ENCODE measurements at places on chromosomes 3 and 15.

DNA sequence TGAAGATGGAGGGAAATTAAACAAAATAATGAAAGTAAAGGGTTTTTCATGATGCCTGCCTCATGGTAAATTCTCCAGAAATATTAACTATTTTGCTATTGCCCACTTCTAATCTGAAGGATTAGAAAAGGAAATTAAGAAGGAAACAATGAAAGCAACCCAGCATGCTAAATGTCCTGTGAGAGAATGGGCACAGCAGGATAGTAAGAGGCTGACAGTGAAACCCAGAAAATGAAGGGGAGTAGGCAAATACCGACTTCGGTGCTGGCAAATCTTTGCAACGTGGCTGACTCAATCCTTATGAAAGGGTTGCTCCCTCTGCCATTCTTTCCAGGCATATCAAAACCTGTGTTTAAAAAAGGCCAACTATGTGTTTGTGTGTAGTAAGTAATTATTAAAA, 147.5 kb upstream of the SYNPR start:
- DNase-seq = no peak

GRCh38 chr3:168422843-168423242, 327.1 kb upstream of the GOLIM4 start:
- no peak for DNase-seq

GRCh38 chr3:34396288-34396687, 597.9 kb downstream of the PDCD6IP start:
- DNase-seq = no peak

GRCh38 chr3:191901741-191902140, 440.8 kb downstream of the PYDC2 start:
- DNase-seq = no peak

DNA sequence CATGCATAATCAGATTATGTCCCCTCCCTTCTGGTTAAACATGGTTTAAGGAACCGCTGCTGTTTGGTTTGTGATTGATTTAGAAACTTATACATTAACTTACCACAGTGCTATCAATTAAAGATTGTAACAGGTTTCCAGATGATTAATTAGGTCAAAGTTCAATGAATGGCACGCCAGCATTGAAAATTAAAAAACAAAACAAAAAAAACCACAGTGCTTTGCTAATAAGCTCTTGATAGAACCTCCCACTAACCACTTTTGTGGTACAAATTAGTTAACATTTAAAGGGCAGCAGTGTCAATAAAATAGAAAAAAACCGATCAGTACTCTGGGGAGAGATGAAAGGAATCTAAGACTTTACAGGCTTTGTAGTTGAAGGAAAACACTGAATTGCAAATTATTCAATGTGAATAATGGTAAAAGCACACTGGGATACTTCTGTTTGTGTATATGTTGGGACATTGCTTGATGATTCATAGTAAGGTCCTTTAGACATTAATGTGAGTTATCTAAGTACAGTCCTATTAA, 7.6 kb upstream of the C3orf38 start:
- no peak for DNase-seq

DNA sequence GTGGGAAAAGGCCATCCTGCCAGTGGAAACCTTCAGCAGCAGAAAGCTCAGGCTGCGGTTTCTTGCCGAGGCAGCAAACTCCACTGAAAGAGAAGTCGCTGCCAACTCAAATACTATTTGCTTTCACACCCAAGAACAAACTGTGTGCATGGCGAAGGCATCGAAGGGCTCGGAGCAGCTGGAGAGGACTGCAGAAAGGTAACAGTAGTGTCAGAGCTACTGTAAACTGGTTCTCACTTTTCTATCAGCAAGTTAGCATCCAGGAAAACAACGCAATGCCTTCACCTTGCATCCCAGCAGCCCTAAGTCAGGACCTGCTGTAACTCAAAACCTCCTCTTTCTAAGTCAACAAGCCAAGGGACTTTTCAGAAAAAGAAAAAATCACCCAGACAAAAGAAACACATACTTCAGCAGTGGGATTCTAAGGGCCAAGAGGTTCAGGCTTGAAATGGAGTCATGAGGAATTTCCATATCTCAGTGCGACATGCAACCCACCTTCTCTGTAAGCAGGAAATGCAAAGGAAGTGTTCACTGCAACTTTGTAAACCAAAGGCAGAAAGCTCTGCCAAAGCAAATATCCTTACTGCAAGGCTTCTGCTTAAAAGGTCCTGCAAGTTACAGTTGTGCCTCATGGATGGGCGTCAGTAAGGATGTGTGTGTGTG, 193.5 kb downstream of the FOXP1 start:
- DNase-seq = peak; percentile 46

- DNase-seq = no peak
Measured at GRCh38 chr15:60419753-60420152, 22.0 kb upstream of the ANXA2 start.

GRCh38 chr15:39413558-39413957, 167.3 kb upstream of the THBS1 start:
- DNase-seq = no peak

- DNase-seq = no peak
Measured at GRCh38 chr15:35926007-35926380, 380.0 kb upstream of the DPH6 start.

- no peak for DNase-seq
Measured at GRCh38 chr15:100301910-100302431, 39.8 kb downstream of the ADAMTS17 start.

- DNase-seq = no peak
Measured at GRCh38 chr3:125212509-125213363, at the start of gene SLC12A8. TSS of gene SLC12A8 (minus strand) at chr3:125212748. CDS start at chr3:125211349, 1,399 bp downstream.

GRCh38 chr15:76177491-76178040, 117.8 kb downstream of the TMEM266 start:
- no peak for DNase-seq

GRCh38 chr3:138118612-138119422, 3.4 kb upstream of the DZIP1L start:
- peak; percentile 79 for DNase-seq

- DNase-seq = no peak
Measured at GRCh38 chr3:178875836-178876235, 195.8 kb downstream of the ZMAT3 start.

DNA sequence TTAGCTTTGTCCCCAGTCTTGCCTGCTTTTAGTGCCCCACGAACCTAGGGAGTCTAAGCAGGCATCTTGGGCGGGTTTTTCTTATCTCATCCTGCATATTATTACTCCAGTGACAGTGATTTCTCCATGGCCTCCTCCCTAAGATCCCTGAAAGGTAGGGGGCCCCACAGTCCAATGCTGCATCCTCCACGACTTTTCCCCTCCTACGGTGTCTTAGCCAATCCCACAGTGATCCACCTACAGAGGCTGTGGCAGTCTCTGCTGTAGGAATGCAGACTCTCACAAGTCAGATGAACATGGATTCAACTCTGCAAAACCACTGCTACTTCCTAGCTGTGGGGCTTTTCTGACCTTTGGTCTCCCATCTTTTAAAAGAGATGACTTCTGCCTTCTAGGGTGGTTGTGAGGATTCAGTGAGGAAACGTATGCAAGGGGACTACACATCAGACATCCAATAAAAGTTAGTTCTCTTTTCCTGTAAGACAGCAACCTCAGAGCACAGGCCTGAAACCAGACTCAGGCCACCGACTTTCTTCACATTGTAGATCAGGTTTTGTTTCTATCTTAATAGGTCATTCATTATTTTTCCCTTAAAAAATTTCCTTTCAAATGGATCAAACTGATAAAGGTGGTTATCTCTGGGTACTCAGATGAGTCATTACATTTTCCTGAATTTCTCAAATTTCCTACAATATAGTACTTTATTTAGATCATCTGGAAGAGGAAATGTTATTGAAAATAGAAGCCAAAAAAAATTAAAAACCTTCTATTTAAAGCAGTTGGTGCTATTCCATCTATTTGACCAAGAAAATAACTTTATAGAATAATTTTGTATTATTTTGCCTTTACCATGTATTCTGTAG, 23.2 kb downstream of the ILDR1 start:
- no peak for DNase-seq

DNA sequence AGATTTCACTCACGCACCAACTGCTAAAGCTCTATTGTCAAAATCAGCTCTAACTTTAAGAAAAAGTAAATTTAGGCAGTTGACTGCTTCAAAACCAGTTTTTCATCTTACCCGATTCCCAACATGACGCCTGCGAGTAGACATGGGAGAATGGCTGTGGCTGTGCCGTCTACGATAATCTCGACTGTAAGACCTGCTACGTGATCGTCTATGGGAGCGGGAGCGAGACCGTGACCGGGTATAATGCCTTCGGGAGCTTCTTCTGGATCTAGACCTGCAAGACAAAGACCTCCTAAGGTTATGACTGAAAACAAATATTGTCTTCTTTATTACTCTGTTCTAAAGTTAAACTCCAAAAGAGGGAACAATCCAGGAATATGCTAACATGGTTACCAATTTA, 12.5 kb downstream of the TRA2B start:
- DNase-seq = no peak

DNA sequence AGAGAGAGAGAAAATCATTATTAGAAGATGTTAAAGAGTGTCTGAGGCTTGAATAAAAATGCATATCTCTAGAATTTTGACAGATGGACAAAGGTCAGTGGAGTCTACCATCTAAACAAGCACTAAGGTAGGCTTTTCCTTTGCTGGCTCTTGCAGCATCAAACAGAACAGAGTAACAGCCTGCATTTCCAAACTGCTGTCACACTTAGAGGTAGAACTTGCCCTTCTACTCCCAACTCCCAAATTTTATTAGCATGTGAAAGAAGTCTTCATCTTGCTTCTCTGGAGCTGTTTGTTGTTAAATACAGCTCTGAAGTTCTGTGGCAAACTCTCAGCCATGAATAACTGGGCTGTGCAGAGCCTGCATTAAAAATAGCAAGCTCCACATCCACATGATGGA, 4.1 kb upstream of the MB21D2 start:
- no peak for DNase-seq

- DNase-seq = no peak
Measured at GRCh38 chr3:9349321-9350117, 13.3 kb upstream of the THUMPD3 start.

DNA sequence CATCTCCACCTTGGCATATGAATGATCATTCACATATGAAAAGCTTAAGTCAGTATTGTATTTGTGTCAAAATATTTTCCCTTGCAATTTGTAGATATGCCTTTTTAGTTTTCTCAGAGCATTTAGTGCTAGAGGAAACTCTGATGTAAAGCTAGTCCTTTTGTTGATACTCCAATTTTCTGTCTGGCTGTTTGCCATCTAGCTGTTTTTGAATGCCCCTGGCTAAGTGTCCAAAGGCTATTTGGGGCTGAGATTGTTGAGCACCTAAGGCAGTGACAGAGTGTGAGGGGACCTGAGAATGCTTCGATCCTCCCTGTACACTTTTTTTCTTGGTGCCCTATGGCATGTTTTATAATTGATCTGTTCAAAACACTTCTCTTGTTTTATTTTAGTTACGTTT, 3.1 kb downstream of the SLC51B start:
- DNase-seq = no peak

- peak; percentile 3 for DNase-seq
Measured at GRCh38 chr3:18295171-18295920, 129.8 kb downstream of the SATB1 start.

DNA sequence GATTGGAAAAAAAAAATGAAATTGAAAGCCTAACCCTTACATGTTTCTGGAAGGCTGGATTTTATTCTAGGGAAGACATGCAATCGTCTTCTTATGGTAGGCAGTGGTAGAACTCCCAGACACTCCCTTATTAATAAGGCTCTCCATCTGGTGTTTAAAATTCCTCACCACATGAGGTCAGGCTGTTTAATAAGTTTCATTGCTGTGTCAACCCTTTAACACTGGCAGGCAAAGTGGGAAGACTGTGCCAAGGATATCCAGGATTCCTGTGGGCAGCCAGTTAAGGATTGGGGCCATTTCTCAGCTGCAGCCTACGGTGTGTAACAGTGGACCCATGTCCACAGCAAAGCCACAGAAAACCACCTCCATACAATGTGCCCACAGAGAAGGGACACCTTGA, 225.5 kb upstream of the CHRM5 start:
- DNase-seq = no peak

DNA sequence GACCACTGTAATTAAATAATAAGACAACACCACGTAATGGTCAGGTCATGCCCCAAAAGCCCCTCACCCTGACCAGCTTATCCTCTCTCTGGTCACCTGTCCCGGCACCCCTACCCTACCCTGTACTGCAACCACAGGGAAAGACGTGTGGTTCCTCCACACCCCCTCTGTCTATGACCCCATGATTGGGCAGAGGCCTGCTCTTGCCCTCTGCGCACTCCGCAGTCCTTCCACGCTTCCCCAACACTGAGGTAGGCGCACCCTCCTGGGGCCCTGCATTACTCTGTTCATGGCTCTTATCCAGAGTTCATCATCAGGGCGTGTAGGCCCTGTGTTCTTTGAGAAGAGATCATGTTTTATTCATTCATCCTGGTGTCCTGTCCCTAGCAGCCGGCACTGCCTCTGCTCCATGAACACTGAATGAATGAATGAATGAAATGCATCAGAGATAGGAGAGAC, 33.8 kb downstream of the MGLL start:
- DNase-seq = no peak

DNA sequence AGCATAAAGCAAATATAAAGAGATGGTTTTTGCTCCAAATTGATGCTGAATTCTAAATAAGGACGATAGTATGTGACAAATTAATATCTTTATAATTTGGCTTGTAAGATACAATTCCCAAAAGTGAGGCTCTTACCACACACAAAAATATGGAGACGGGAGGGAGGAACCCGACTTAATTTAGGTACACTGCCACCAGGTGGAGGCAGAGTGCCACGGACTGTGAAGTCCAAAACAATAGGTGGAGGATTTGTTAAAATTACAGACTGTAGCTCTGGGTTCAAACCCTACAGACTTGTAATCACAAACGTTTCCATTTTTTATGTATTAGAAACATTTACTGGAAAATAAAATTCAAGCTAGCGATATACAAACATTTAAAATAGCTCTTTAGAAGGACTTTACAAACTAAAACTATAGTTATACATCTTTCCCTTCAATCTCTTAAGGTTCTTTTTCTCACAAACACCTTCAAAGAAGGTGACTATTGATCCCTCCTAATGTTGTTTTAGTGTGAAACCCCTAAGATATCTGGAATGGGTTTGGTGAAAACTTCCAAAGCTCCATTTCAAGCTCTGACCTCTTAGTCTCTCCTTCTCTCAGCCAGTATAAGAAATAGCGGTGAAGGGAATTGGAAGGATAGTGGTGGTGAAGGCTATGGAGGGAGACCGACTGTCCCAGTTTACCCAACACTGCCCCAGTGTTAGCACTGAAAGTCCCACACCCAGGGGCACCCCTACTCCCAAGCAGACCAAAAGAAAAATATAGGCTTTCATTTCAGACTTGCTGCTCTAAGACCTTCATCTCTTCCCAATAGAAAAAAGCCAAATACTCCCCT, 89.7 kb downstream of the AQP9 start:
- DNase-seq = peak; percentile 57

DNA sequence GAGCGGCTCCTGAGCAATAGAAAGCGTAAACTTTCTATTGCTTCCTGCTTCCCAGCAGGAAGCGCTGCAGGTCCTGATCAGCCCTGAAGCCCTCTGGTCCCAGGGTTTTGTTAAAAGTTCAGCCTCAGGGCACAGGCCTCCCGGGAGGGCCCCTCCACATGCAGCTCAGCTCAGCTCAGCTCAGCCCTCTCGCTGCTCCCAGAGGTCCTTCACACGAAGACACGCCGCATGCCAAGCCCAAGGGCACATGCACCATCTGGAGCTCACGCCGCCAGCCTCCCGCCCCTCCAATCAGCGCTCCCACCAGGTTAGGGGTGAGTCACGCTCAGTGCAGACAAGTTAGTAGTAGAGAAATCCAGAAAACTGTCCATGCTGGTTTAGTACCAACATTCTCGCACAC, 12.7 kb downstream of the TKT start:
- DNase-seq = no peak

- DNase-seq = no peak
Measured at GRCh38 chr3:66639809-66640356, 139.1 kb upstream of the LRIG1 start.

All from SHP77 (cell line).